ENCODE measurements at places on chromosomes 2 and 18.

DNA sequence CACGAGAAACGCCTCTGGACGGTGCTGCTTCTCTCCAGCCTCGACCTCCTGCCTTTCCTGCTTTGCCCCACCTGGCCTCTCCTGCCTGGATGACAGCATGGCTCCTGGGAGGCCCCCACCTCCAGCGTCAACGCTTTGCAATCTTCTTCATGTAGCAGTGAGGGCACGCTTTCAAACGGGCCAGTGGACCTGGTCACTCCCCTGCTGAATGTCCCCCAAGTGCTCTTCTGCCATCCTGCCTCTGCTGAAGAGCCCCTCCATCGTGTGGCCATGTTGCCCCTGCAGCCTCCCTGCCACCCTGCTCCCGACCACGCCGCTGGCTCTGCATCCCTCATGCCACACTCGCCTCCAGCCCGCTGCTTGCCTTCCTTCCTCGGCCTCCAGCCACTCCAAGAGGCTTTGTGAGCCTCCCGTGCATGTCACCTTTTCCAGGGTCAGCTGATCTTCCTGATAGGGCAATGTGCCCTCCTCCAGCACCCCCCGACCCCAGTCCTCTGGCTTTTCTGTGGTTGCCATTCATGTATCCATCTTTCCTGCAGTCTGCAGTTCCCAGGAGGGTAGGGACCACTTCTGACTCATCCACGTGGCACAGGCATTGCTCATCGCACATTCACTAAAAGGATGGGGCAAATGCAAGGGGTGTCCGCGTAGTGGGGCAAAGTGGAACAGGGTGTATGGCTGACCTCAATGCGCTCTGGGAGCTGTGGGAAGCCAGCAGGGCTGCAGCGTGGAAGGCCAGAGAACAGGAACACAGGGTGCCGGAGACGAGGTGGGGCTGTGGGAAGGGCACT is 268.8 kb downstream of the TWIST2 start:
- DNase-seq = no peak

GRCh38 chr2:59167514-59167913 is 926.4 kb upstream of the FANCL start:
- DNase-seq = no peak

- no peak for DNase-seq
Observed at GRCh38 chr2:150705767-150706166, 218.3 kb upstream of the RND3 start.

DNA sequence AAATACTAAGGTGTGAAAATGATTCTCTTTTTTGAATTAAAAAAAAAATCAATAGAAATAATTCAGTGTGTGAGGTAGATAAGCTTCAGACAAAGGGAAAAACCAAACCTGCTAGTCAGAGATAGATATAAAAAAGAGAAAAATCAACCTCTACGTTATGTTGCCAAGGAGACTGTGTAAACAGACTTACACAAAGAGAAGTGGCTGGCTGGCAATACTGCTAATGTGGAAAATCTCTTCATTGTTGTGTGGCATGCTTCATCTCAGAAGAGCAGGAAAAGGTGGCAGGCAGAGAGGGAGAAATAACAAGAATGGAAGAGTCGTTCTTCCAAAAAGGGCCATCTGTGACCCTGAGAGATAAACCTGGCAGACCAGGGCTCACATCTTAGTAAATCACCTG is 200.8 kb downstream of the SLC8A1 start:
- DNase-seq = no peak

DNA sequence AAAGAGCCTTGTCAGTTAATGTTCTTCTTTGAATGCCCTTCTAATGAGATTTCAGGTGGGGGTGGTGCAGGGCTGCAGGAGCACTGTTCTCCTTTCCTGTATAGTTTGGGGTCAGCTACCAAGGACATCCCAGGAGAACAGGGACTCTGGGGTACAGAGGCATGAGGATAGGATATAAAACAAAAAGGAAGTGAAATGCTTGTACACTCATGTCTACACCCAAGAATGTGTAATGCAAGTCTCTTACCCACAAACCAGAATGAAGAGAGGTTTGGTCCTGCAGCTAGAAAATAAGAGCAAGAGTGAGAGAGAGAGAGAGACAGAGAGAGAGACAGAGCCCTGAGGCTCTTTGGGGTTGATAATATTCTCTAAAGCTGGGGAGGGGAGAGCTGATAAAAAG is 151.8 kb upstream of the KCTD1 start:
- DNase-seq = no peak

DNA sequence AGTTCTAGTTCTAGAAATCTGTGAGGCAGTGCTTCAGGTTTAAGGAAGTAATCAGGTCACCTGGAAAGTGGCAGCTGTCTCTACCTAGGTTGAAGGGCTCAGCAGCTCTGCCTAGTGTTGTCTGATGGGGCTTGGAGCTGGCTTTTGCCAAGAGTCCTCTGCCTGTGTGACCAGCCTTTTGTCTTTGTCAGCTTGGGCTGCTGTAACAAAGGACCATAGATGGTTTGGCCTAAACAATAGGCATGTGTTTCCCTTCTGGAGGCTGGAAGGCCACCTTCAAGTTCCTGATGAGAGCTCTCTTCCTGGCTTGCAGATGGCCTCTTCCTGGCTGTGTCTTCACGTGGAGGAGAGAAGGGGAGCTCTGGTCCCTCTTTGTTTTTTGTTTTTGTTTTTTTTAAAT is 13.3 kb downstream of the UBE2F start:
- no peak for DNase-seq

Measured in activated CD4-positive, alpha-beta T cell treated with anti-CD3 and anti-CD28 coated beads for 24 hours (primary cell).